ENCODE measurements at places on chromosomes 5 and 9. TPM values are rescaled to one million over a fixed set of nuclear protein-coding genes. Genes with fewer than 3 reads are reported as not detected.

The ZFP2 gene
- total RNA-seq = 0.67 TPM

GRCh38 chr9:129637673-129638439, 4.1 kb downstream of the ASB6 start:
- no peak for DNase-seq

GRCh38 chr9:26413611-26414010, 479.0 kb downstream of the CAAP1 start:
- DNase-seq = no peak

DNA sequence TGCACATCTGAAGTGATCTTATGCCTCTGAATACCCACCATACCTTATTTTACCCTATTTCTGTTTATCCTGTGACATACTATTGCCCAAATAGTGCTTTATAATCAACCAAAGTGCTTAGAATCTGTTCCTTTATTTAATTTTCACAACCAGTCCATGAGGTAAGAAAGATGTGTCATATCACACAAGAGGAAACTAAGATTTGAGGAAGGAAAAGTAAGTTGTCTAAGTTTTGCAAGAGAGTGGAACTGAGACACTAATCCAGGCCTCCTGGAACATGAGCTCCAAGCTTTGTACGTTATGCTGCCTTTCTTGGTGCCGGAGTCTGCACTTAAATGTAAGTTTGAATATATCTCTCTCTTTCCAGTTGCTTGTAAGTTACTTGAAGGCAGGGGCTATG, 17.2 kb downstream of the KDM3B start:
- no peak for DNase-seq

The GABRA6 gene
- not detected for total RNA-seq

- no peak for DNase-seq
These were observed 80.7 kb downstream of the HAPLN1 start for GRCh38 chr5:83639911-83640310.

- no peak for DNase-seq
These were observed 57.0 kb upstream of the FSD1L start for GRCh38 chr9:105390871-105391270.

- no peak for DNase-seq
These were observed 84.6 kb downstream of the USP20 start for GRCh38 chr9:129919841-129920240.

The PCDHB2 gene
- not detected for total RNA-seq

The MYO10 gene
- total RNA-seq = 0.08 TPM

- no peak for DNase-seq
These were observed 8.1 kb downstream of the HBEGF start for GRCh38 chr5:140338336-140338735.

DNA sequence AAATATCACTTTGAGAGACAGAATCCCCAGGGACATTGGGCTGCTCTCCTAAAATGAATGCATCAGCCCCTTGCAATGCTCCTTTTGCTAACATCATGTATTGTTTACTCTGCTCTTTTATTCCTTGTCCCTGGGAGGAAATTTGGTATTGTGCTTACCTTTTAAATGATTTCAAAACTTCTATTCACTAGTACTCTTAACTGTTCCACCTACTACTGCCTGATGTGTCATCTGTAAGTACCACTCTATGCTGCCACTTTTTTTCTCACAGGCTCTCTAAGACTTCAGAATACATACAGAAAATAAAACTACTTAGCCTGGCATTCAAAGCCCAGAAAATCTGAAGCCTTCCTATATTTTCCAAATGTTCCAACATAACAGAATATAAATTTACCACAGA, 667.2 kb downstream of the BRINP1 start:
- DNase-seq = no peak

DNA sequence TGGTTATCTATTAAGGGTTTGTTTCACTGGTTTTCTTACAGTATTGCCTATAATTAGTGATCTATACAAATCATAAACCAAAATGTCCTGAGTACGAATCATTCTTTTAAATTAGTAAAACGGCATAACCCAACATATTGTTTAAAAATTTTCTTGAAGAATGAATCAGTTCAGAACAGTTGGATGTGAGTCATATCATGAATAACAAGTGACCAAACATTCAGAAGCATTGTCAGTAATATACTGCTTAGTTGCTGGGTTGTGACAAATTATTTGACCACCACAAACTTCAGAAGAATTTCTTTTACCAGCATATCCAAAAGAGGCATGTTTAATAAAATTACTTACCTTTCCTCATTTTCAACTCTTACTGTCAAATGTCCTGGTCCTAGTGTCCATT, 111.2 kb downstream of the UNC13B start:
- DNase-seq = no peak

The SEC61B gene
- 116 TPM for total RNA-seq

DNA sequence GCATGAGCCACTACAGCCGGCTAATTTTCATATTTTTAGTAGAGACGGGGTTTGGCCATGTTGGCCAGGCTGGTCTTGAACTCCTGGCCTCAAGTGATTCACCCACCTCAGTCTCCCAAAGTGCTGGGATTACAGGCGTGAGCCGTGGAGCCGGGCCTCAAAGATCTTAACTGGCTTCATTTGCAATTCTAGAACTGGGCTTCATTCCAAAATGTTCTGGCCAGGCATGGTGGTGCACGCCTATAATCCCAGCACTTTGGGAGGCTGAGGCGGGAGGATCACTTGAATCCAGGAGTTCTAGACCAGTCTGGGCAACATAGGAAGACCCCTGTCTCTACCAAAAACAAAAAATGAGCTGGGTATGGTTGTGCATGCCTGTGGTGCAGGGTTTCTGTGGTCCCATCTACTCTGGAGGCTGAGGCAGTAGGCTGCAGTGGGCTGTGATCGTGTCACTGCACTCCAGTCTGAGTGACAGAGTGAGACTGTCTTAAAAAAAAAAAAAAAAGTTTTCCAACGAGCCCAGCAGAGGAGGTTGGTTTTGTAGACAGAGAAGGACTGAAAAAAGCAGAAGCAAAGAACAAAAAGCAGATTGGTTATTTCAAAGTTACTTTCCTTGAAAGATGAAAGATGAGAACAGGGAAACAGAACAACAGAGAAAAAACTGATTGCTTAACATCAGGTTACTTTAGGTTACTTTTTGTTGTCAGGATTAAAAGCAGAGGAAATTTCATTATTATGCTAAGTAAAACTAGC, 78.2 kb downstream of the ANKRD55 start:
- peak; percentile 51 for DNase-seq

DNA sequence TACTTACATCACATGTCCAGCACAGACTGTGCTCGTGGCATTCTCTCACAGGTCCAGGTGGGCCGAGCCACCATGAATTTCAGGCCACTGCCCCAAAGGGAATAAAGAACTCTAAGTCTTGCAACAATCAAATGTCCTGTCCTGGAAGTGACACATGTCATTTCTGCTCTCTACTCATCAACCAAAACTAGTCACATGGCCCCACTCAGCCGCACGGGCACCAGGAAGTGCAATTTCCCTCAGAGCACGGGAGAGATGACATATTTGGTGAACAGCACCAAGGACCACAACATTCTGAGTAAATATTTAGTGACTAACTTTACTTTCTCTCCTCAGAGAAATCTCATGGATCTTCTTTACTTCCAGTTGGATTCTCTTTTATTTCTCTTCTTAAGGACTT, 131.1 kb upstream of the TUT7 start:
- peak; percentile 24 for DNase-seq

DNA sequence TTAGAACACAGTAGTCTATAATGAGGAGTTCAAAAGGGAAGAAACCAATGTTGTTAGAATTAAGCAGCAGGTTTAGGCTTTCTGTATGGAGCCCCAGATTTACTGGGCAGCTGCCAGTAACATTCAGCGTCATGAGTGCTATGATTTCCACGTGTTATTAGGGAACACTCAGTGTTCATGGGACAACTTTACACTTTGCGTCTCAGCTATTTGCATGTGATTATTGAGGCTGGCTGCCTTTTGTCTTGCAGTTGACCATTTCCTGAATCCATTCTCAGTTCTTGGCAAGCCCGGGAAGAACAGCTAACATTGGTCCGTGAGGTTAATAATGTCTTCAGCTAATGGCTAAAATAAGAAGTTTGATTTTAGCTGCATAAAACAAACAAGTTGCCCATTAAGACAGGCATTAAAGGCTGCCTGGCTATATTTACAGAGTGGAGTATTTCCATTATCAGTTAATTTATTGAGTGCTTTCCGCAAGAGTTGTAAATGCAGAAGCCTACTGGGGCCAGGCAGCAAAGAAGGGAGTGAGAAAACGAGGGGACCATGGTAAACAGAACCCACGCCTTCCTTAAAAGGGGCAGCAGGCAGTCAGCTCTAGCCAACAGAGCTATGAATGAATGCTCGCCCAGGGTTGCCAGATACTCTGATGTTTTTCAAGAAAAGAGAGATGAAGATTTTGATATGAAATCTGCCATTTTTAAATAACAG, 120.9 kb downstream of the PIP5K1B start:
- no peak for DNase-seq

The CCL28 gene
- total RNA-seq = 16.4 TPM

DNA sequence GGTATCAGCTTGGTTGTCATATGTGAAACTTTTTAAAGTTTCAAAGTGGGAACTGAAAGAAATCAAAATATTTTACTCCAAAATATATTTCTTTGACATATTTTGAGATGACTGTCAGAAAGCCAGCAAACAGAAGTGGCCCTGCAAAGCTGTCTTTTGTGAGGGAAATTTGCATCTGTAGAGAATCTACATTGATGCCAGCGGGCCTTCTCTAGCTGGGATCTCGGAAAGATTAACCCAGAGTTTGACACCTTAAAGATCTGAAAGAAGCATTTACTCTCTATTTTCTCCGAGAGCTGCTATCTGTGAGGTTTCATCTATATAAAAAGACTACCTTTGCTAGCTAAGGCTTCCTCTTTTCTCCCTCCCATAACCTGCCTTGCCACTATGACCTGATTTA, 303.6 kb downstream of the FBXL17 start:
- no peak for DNase-seq

- no peak for DNase-seq
These were observed 136.4 kb upstream of the TAS2R1 start for GRCh38 chr5:9766581-9766980.

- DNase-seq = peak; percentile 60
These were observed 8.7 kb upstream of the NDUFB6 start for GRCh38 chr9:32581512-32582143.

DNA sequence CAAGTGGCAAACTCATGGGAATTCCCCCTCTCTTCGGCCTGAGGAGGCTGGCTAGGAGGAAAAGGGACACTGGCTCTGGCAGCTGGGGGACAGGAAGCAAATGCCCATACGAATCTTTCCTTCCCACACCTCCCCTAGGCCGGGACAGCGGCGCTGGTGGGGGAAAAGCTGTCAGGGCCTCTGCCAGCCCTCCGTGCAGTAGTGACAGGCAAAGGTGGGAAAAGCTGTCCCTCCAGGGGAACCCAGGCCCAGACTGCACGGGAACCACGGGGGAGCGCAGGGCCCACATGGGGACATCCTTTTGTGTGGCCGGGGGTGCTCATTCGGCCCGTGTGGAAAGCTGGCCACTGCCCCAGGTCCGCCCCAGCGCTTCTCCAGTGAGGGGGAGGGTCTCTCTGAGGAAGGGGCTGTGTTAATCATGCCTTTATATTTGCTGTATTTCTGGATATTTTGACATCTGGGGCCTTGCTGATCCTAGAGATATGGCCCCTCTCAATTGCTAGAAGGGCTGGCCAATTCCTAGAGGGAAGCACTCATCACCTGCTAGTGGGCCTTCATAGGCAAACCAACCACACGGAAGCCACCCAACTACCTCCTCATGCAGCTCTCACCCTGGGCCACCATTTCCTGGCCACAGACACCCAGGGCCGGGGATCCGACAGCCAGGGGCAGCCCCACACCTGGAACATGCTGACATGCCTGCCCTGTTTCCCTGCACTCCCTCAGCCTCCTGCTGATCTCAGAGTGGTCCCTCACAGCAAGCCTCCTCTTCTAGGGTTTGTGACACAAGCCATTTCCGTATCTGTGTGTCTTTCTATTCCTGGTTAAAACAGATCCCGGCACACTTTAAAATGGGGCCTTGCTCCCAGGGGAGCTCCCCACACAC, 138.8 kb downstream of the ROR2 start:
- DNase-seq = no peak

The PDCD1LG2 gene
- 2.2 TPM for total RNA-seq

- no peak for DNase-seq
These were observed 270.6 kb downstream of the MLLT3 start for GRCh38 chr9:20351715-20352114.

- DNase-seq = no peak
These were observed 206.4 kb downstream of the COMMD10 start for GRCh38 chr5:116291271-116291670.

- DNase-seq = no peak
These were observed 29.8 kb downstream of the PROP1 start for GRCh38 chr5:177966009-177966838.

The NRARP gene
- 0.32 TPM for total RNA-seq

The NR2F1-AS1 gene
- total RNA-seq = not detected

DNA sequence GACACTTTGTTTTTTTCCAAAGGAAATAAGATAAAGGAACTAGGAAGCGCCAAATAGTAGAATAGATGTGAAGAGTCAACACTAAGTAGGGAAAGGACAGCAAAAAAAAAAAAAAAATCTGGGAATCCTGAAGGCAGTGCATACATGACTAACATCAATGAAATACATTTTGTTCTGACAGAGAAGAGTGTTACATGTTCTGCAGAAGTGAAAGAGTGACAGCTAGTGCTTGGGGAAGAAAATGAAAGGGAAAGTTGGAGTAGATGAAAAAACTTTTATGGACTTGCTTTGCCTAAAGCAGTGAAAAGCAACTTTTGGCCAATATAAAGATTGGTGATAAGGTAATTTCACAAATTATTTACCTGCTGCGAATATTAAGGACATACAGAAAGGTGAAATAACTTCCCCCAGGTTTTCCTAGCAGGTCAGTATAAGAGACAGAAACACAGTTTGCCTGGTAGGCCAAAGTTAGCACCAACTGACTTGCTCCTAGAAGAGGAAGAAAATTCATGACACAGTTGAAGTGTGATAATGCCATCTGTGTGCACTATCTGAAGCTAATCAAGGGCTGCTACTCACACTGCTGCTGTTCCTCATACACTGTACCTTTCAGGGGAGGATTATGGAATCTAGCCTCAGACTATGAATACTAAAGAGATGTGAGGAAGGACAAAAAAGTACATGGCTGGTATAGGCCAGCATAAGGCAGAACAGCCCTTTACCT, 38.6 kb downstream of the RANBP6 start:
- no peak for DNase-seq

- DNase-seq = no peak
These were observed 10.7 kb upstream of the OR5C1 start for GRCh38 chr9:122777935-122778627.

DNA sequence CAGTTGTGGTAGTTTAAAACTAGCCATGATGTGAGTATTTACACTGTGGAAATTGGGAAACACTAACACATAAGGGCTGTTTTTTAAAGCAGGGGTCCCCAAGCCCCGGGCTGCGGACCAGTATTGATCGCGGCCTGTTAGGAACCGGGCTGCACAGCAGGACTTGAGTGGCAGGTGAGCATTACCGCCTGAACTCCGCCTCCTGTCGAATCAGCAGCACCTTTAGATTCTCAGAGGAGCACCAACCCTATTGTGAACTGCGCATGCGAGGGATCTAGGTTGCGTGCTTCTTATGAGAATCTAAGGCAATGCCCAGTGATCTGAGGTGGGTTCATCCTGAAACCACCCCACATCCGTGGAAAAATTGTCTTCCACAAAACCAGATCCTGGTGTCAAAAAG, 127.8 kb downstream of the PCSK5 start:
- DNase-seq = no peak

GRCh38 chr9:134175291-134175807, 11.0 kb upstream of the RNU6ATAC start:
- no peak for DNase-seq
